Fibroblast of the aortic adventitia (primary cell): ENCODE measurements at places on chromosomes 7 and 10. TPM values are rescaled to one million over a fixed set of nuclear protein-coding genes. Genes with fewer than 3 reads are reported as not detected.

- no peak for DNase-seq
Measured at GRCh38 chr10:66349726-66350125, 576.1 kb upstream of the LRRTM3 start.

DNA sequence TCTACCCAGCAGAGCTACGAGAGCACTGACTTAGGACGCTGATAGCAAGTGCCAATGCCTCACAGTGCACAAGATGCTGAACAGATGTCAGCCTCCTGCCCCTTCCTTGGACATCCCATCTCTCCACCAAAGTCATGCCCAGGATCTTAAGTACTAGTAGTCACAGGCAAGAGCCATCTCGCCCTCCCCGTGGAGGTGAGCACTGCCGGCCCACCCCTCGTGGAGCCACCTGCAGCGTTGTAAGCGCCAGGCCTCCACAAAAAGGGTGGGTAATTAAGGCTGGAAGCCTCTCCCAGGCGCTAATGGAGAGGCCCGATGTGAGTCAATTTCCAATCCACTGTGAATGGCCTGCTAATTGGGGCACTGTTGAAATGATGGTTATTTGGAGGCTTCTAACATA lies 156.2 kb downstream of the GRID1 start:
- DNase-seq, result no peak

DNA sequence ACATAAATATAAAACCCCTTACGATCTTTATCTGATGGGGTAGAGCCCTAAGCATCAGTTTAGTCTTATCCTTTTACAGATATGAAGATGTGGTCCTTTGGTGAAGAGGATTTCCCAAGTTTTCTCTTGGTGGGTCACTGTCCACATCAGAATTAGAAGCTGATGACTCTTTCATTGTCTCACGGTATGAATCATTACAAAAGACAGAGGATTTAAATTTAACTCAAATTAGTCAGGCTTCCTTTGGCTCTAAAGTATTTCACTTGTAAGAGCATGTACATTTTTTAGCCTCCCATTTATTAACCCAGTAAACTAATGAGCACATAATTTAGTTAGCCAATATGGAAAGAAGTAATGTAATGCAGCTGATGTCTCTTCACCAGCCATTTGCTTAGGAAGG lies 49.9 kb upstream of the TMEM26 start:
- DNase-seq, result peak; percentile 9

- DNase-seq, result no peak
Measured at GRCh38 chr10:19676063-19676462, 140.2 kb upstream of the PLXDC2 start.

VIPR2 gene
- total RNA-seq, result not detected in 2 replicates

DNA sequence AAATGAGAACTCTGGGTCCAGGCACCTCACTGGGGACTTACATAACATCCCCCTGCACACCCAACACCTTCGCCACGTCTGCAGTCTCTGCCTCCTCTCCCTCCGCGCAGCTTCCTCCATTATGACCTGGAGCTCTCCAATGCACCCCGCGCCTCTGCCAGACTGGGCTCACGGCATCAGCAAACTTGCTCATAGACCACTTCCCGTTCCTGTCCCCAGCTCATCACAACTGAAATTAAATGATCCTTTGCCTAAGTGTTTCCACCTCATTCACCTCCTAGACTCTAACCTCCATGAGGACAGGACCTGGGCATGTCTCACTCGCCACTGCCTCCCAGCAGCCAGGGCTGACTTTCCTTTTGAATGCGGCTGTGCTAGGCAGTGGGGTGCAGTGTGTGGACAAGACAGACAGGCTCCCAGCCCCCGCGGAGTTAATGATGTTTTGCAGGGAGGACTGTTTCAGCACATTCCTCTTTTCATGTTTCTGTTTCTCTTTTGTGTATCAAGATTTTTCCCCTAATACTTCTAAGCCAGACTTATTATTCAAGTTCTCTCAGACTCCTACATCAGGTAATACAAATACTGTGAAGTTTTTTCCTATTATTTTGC lies 18.8 kb downstream of the CHST15 start:
- no peak for DNase-seq

DNA sequence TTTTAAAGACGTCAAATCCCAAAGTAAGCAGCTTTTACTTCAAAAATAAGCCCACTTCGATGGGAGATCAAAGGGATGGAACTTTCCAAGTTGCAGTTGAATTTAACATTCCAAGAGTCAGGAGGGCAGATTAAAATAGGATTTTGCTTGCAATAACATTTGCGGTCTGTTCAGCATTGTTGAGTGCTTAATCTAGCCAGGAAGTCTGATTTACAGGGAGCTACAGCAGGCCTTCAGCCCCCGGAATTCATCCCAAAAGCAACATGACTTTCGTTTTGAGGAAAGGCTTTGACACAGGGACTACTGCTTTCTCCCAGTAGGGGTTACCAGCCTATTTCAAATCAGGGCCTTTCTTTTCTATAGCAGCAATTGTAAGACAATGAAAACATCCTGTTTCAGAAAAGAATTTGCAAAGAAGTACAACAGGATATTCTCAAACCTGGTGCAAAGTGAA lies 279.6 kb upstream of the PITRM1 start:
- DNase-seq, result peak; percentile 98

SUGCT gene
- 1.9 and 6.7 TPM in 2 replicates for total RNA-seq

HMX2 gene
- not detected in 2 replicates for total RNA-seq

DNA sequence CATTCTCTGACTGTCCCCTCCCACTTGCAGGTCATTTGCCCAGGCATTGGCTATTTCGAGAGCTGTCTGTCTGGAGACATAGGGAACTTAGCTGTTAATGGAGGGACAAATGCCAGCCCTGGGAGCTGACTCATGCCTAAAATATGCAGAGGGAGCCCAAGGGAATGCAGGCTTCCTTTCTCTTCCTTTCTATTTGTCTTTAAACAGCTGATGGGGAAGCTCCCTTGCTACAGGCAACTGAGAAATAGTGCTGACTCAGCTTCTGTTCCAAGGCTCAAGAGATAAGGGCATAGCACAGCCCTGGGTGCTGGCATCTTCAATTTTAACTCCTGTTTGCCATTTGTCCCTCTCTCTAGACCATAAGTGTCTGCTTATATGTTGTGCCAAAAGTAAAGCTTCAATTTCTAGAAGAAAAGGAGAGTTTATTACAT lies 82.7 kb upstream of the C1GALT1 start:
- DNase-seq, result peak; percentile 96

GRCh38 chr10:131003455-131003854 lies 308.1 kb downstream of the TCERG1L start:
- no peak for DNase-seq

DNA sequence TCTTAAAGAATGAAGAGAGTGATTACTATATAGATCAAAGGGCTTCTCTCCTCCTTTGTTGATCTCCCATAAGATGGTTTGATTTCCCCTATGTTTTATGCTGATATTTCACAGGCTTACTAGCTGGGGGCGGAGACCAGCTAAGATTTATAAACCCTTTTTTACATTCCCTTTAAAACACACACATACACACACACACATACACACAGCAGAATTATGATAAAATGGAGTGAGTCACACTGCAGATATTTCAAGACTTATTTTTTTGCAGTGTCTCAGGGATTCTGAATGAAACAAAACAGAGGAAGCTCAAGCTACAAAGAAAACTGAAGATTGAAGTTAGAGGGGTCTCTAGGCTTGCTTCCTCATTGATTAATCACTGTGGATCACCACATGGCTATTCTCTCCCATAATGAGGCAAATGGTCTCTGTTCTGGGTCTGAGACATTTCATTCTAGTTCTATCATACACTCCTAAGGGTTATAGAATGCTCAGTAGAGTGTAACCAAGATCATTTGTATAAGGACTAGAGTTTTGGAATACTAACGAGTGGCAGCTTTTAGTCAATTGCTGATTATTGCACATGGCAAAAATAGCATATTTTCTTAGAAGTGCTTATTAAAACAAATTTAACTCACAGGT lies 18.6 kb downstream of the INA start:
- peak; percentile 91 for DNase-seq

DNA sequence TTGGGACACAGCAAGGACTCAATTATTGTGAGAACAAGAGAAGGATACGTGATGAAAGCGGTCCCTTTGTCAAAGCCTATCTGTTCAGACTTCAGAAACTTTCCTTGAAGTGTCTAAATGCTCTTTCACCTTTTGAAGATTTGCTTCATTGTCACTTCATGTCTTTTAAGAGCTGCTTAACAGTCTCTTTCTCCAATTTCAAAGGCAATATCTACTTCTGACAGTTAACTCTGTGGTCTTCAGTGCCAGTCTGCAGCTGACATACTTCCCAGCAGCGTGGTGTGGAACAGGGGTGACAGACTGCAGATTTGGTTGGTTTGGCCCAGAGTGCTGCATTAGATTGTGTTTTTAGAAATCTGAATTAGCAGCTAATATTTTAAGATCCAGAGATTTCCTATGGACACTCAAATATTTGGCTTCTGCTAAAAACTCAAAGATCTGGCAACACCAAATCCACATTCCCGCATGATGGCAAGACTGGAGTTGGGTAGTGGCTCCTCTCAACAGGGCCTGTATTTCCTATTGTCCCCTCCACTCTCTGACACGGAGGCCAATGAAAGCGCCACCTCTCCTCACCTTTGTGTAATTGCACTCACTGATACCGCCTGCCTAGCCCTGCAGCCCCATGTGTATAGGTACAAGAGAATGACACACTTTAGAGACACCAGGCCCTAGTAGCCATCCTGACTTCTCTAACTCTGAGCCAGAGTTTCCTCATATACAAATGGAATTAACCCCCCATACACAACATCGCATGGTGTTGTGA lies 11.5 kb downstream of the SCRN1 start:
- no peak for DNase-seq

PEX1 gene
- 7.5 and 22.3 TPM in 2 replicates for total RNA-seq

DNA sequence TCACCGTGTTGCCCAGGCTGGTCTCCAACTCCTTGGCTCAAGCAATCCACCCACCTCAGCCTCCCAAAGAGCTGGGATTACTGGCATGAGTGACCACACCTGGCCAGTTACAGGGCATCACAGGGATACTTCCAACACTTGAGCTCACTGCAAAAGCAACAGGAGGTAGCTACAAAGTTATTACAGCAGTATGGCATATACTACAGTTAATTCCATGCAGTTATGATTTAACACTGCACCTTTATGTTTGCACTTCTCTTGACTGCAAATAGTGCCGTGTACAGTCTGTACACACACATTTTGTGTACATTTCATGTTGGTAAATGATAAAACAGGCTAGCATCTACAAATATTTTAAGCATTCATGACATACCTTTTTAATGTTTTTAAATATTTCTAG lies 21.3 kb downstream of the SRPK2 start:
- no peak for DNase-seq

GRCh38 chr7:132536654-132537395 lies 39.4 kb downstream of the PLXNA4 start:
- DNase-seq, result peak; percentile 74
